Stimulated activated CD8-positive, alpha-beta memory T cell treated with anti-CD3 and anti-CD28 coated beads, Interleukin-7, amount 100 ng/mL, for 24 hours (primary cell): ENCODE measurements at places on chromosomes 2 and 18.

GRCh38 chr2:12915787-12916186, 199.1 kb downstream of the TRIB2 start:
- no peak for DNase-seq

- DNase-seq: no peak
Observed at GRCh38 chr2:240121190-240121589, 14.9 kb downstream of the COPS9 start.

GRCh38 chr18:61967252-61967891, 74.6 kb upstream of the RNF152 start:
- no peak for DNase-seq

- DNase-seq: no peak
Observed at GRCh38 chr2:201859949-201860348, 53.6 kb downstream of the CDK15 start.

- no peak for DNase-seq
Observed at GRCh38 chr2:143475041-143475776, 346.0 kb downstream of the ARHGAP15 start.

DNA sequence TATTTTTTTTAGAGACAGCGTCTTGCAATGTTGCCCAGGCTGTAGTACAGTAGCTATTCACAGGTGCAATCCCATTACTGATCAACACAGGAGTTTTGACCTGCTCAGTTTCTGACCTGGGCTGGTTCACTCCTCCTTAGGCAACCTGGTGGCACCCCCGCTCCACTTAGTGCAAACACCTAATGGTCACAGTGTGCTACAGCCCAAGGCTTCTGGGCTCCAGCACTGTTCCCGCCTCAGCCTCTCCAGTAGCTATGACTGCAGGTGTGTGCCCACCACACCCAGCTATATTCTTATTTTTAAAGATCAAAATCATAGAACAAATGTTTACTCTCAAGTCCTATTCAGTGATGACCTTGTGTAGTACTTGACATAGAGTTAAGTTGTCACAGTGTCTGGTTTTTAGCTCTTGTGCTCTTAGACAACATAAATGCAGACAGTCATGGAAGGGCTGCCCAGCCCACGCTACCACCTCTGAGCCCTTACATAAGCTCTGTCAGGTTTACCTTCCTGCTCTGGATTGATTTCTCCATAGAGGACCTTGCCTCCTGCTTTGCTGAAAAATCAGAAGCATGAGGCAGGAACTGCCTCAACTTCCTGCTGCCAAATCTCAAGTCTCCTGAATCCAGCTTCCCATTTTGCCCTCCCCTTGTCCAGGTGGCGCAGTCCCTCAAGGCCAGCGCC, 82.2 kb upstream of the SLC1A4 start:
- no peak for DNase-seq

- no peak for DNase-seq
Observed at GRCh38 chr18:2009942-2010697, 561.2 kb downstream of the METTL4 start.

- DNase-seq: no peak
Observed at GRCh38 chr2:47375307-47375706, 27.6 kb upstream of the MSH2 start.

DNA sequence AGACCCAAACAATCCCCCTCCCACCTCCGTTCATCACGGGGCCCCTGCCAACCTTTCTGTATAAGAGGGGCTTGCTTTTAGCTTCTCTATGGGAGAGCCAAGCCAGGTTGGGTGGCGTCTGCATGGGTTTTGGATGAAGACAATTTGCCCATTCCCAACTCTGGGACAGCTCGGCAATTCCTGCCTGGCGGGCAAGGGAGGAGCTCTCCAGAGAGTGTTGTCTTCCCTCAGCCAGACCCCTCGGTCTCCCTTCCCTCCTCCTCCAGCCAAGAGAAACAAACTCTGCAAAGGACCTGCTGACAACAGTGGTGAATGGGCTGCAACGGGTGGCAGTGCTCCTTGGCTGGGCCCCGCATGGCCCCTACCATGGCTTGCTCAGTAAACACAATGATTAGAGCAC, 267.2 kb upstream of the HDAC4 start:
- no peak for DNase-seq
